ENCODE measurements at places on chromosomes 11 and 22.

DNA sequence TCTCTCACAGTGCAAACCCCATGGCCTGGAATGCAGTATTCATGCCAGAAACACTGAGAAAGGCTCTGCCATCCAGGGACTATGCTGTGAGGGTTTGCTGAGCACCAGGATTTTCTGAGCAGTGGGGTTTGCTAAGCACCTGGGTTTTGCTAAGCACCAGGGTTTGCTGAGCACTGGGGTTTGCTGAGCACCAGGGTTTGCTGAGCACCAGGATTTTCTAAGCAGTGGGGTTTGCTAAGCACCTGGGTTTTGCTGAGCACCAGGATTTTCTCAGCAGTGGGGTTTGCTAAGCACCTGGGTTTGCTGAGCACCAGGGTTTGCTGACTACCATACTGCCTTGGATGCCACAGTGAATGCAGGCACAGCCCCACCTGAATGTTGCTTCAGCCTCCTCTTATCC is 48.3 kb upstream of the SMIM38 start:
- DNase-seq = no peak

- DNase-seq = no peak
Observed at GRCh38 chr11:123549926-123550917, 104.2 kb downstream of the SCN3B start.

- DNase-seq = no peak
Observed at GRCh38 chr22:22168190-22168940, 76.2 kb upstream of the VPREB1 start.

GRCh38 chr11:118608360-118609227 is 1.2 kb downstream of the PHLDB1 start:
- DNase-seq = peak; percentile 54

GRCh38 chr22:45763236-45763624 is 91.6 kb downstream of the ATXN10 start:
- no peak for DNase-seq

GRCh38 chr22:30251711-30252110 is 5.2 kb upstream of the LIF start:
- no peak for DNase-seq

DNA sequence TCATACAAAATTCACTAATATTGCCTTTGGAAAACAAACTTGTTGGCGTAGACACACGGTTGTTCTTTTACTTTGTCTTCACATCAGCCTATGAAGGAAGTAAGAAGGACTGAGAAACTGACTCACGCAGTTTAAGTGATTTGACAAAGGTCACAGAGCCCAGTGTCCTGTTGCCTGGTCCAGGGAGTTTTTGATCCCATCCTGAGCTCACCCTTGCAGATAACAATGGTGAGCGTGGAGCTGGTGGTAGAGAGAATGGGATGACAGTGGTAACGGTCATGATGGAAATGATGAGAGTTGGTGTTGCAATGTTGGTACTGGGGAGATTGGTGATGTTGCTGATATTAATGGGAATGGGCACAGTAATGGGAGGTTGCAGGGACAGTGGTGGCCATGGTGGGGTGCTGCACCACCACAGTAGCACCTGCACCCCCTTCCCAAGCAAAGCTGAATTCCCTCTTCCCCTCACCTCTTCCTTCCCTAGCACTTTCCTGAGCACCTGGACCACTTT is 22.0 kb downstream of the CREB3L1 start:
- DNase-seq = no peak

GRCh38 chr22:22079404-22080148 is 97.0 kb upstream of the TOP3B start:
- no peak for DNase-seq

DNA sequence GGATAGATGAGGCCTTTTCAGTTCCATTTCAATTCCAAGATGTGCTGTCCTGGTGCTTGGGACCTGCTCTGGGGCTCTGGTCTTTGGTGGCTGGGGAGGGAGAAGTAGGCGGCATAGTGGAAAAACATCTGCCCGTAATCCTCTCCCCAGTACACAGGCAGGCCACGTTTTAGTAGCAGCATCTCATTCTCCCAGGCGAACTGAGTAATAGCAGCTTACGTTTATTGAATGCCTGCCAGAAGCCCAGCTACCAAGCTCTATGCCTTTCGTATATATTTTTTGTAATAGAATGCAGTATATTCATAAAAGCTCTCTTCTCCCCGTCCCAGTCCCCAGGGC is 11.4 kb downstream of the ACO2 start:
- no peak for DNase-seq

- DNase-seq = no peak
Observed at GRCh38 chr11:118870396-118871343, 13.0 kb upstream of the CXCR5 start.

DNA sequence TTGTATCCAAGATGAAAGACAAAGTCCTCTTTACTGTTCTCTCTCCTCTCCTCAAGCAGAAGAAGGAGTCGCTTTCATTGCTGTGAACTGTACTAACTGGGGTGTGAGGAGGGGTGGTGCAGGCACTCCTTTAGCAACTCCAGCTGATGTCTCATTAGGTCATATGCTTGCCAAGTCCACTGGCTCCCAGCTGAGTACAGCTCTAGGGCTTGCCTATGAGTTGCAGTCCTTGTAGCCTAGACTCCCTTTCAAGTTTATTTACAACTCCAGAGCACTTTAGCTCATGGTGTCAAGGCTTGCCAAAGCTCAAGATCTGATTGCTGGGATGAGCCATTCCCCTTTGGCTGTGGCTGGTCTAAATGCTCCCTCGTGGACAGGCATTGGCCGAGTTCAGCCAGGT is 55.1 kb upstream of the PDGFD start:
- no peak for DNase-seq

- DNase-seq = no peak
Observed at GRCh38 chr11:65764434-65764833, 16.3 kb downstream of the AP5B1 start.

- no peak for DNase-seq
Observed at GRCh38 chr11:96191752-96192151, 151.2 kb downstream of the MAML2 start.

DNA sequence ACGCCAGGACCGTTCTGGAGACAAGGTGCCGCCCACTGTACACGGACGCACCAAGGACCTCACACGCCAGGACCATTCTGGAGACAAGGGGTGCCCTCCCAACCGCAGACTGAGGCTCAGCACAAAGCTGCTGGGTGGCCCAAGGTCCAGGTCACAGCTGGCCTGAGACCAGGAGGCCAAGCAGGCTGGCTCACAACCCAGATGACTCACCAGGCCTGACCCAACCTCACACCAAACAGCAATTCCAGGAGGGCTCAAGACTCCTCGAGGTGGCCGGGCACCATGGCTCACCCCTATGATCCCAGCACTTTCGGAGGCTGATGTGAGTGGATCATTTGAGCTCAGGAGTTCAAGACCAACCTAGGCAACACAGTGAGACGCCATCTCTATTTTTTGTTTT is 14.8 kb downstream of the BRD1 start:
- no peak for DNase-seq

DNA sequence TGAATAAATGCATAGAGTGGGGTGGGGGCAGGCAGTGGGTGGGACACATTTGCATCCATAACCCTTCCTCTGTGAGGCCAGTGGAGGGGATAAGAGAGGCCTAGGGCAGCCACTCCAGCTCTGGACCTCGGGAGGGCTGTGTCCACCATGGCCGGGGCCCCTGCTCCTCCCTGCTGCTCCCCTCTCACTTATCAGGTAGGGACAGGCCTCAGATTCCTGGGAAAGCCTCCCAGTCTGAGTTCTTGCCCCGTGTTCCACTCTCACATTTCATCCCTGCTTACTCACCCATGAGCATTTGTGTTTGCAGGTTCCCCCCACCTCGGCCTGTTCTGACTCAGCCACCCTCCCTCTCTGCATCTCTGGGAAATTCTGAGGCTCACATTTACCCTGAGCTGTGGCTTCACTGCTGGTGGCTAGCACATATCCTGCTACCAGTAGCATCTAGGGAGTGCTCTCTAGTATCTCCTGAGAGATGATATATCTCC is 128.7 kb upstream of the TOP3B start:
- DNase-seq = peak; percentile 34

DNA sequence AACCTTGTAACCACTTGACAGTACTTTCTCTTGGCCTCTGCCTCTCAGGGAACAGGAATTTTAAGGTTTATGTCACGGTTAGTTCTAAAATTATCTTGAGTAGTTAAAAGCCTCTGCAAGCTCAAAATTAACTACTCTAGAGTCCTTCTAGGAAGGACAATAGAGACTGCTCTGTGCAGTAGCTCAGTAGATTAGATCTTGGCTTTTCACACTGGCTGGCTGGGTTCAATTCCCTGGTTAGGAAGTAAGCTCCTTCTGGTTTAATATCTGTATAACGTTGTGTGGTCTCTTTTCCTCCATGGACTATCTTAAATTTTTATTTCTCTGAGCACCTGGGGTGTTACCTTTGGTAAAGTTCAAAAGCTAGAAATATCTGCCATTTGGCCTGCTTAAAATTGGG is 109.2 kb downstream of the AASDHPPT start:
- no peak for DNase-seq

- DNase-seq = no peak
Observed at GRCh38 chr11:133154076-133154475, 378.2 kb downstream of the OPCML start.

DNA sequence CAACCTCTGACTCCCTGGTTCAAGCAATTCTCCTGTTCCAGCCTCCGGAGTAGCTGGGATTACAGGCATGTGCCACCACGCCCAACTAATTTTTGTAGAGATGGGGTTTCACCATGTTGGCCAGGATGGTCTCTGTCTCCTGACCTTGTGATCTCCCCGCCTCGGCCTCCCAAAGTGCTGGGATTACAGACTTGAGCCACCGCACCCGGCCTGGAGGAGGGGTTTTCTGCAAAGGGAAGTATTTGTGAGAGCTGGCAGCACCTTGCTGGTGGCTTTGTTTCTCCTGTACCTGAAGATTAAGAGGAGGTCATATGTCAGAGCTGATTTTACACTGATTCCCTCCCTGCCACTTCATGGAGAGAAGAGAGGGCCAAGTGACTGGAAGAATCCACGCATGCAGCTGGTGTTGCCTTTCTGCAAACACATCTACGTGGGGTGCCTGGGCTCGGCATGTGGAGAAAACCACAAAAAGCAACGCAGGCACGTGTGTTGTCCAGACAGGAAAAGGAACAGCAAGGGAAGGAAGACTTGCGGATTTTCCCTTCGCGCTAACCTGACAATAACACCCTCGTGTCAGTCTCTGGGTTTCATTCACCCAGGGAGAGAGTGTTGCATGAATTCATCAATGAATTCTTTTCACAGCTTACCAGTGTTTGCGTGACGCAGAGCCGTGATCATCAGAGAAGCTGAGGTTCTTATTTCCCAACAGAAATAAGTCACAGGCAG is 61.9 kb downstream of the TSPAN18 start:
- no peak for DNase-seq

GRCh38 chr11:7533199-7534041 is 19.6 kb downstream of the PPFIBP2 start:
- DNase-seq = no peak

DNA sequence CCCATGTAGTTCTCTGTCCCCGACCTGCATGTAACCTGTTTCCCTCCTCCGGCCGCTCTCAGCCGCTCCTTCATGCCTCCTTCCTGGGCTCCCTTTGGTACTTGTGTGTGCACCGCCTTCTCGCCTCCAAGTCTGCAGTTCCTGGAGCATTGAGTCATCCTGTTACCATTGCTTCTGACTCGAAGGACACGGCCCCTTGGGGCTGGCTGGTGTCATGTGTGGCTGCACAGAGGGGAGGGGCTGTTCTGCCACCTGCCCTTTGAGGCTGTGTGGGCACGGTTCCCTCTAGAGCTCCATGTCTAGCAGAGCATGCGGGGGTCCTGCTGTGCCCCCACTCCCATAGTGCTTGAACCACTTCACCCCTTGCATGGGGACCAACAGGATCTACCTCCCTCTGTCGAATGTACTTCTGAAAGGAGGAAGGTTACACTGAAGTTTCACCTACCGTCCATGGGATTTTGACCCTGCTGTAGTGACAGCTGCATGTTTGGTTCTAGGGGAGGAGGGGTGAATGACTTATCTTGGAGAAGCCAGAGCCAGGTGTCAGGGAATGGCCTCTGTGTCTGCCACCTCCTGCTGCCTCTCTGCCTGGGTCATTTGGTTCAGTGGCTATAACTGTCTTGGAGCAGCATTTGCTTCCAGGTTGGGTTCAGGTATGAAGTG is 39.6 kb downstream of the BCR start:
- peak; percentile 53 for DNase-seq

GRCh38 chr11:57425565-57426438 is 1.1 kb downstream of the SLC43A3 start:
- no peak for DNase-seq

DNA sequence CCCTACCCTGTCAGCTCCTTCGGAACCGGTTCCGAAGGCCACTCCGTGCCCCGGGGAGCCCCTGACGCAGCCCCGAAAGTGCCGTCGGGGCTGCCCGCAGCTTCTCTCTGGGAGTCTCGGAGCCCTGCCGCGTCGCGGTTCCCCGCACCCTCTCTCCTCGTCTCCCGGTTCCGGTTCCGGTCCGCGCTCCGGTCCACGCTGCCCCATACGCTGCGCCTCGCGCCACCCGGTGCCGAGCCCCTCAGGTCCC is 618 bp downstream of the MTA2 start:
- DNase-seq = peak; percentile 32

GRCh38 chr11:73749118-73749517 is 11.8 kb downstream of the RAB6A start:
- DNase-seq = no peak

GRCh38 chr11:109093354-109093753 is 328.6 kb upstream of the C11orf87 start:
- no peak for DNase-seq

DNA sequence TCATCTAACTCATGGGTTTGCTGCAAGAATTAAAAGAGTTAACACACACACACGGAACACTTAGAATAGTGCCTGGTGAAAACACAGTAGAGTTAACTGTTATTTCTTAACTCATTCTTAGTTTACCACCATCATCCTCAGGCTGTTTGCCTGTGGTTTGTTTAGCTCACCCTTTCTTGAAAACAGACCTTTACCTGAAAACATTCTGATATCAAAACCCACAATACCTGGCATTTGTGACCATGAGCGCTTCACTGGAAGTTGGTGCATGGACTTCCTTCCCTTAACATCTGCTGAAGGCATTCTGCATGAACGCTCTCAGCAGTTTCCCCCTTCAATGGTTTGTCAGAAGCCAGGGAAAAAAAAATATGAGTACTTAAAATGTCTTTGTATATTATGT is 256.0 kb downstream of the ETS1 start:
- no peak for DNase-seq

GRCh38 chr11:133134314-133135173 is 397.8 kb downstream of the OPCML start:
- DNase-seq = peak; percentile 3

- no peak for DNase-seq
Observed at GRCh38 chr22:29580200-29580810, 608 bp downstream of the NIPSNAP1 start.

- DNase-seq = no peak
Observed at GRCh38 chr11:67613313-67613959, 6.7 kb downstream of the NDUFV1 start.

GRCh38 chr11:19931771-19932369 is 219.2 kb downstream of the NAV2 start:
- DNase-seq = no peak

GRCh38 chr22:36658900-36659299 is 44.7 kb downstream of the CACNG2 start:
- DNase-seq = no peak

DNA sequence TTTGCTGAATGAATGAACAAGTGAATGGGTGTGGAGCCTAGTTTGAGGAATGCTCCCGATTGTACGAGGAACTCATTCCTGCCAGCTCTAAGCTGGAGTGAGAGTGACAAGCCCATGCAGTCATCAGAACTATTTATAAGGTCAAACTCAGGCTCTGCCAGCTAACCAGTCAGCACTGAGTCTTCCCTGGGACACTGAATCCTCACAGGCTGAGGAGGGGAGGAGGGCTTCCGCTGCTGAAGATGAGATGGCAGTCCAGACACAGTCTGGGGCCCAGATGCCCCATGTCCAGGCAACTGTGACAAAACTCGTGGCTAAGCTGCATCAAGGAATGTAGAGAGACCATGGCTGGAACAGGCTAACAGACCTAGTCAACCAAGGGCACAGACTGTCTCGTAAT is 4.0 kb downstream of the LRP4 start:
- no peak for DNase-seq

All from stimulated activated CD8-positive, alpha-beta memory T cell treated with anti-CD3 and anti-CD28 coated beads, Interleukin-2, amount 100 ng/mL, for 48 hours (primary cell).